Neural progenitor cell (in vitro differentiated cells): ENCODE measurements at places on chromosomes 7 and 10.
A peak's percentile ranks its signal among the peaks of the same experiment; 100 is the strongest.

DNA sequence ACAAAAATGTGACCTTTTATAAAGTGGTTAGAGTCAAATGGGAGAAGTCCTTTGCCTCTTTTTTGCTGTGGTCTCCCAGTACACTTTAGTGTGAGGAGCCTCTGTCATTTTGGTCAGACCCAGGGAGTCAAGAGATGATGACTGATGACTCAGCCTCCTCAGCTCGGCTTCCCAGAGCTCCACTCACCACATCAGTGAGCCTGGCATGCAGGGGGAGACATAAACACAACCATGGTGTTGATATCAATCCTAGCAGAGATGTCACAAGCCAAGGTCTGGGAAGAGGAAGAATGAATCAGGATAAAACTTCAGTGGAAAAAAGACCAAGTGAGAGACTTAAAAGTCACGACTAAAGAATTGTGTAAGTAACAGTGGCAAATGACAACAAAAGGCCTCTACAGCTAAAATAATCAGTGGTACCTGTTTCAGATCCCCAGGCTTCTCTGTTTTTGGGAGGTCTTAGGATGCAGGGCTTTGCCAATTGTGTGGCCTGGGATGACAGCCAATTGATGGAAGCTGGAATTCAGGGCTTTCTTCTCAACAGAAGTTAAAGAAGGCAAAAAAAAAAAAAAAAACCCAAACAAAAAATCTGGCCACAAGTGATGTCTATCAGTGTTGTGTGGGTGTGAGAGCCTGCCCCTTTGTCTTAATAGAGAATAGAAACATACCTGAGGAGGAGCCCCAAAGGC lies 50.2 kb downstream of the TFAM start:
- DNase-seq: no peak

GRCh38 chr10:104641937-104642657 lies 1.0 kb downstream of the SORCS3 start:
- DNase-seq: peak; percentile 46

GRCh38 chr7:20561466-20561865 lies 54.0 kb upstream of the ABCB5 start:
- DNase-seq: no peak

- DNase-seq: peak; percentile 96
Observed at GRCh38 chr10:58267713-58268453, at the start of gene IPMK. TSS of gene IPMK (minus strand) at chr10:58267894. CDS start at chr10:58267611, 283 bp downstream.

DNA sequence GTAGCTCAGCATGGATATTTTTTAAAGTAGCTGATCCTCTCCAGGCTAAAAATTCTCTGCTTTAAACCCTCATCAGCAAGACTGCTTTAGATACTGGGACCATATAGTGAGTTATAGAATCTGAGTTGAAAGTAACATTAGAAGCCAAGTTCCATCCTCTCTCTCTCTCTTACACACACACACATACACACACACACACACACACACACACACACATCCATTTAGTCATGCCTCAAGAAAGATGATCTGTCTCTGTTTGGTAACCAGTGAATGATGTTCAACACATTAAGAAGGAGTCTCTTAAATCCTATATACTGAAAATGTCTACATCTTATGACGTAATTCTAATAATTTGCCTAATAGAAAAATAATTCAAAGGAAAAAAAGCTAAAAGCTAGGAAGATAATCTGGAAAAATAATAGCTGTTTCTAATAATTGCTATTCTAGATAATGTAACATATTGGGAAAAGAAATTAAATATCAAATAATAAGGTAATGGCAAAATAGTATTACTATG lies 16.9 kb upstream of the ATP6V0A4 start:
- DNase-seq: no peak

GRCh38 chr10:132293201-132293812 lies 14.4 kb downstream of the STK32C start:
- peak; percentile 54 for DNase-seq

DNA sequence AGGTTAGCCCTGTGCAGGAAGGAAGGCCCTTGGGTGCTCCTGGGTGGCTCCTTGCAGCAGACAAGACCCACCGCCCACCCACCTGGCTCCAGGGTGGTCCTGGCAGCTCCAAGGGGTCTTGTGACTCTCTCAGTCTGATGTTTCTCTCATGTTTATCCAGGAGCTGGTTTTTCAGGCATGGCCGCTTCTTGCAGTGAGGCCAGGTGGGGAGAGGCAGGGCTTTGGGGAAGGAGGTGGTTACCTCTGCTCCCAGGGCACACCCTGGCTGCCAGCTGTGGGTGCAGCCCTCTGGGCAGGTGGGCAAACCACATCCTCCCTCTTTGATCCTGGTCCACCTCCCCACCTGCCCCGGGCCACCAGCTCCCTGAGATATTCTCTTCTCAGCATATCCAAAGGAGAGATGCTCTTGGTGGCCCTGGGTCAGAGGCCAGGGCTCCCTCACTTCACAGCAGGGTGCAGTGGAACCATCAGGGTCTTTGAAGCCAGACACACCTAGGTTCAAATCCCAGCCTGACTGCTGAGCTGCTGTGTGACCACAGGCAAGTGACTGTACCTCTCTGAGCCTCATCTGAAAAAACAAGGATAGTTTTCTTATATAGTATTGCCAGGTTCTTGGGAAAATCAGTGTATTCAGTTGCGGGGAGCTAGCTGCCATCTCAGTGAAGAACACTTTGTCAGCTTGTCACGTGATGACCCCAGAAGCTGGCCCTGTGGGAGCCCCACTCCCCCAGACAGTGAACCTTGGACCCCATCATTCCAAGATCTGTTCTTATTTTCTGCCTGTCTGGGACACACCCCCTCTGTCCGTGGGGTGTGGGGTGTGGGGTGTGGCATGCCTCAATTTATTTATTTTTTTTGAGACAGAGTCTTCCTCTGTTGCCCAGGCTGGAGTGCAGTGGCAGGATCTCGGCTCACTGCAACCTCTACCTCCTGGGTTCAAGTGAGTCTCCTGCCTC lies 11.5 kb downstream of the GTF2IRD1 start:
- no peak for DNase-seq

GRCh38 chr7:70571403-70571934 lies 560.5 kb upstream of the GALNT17 start:
- no peak for DNase-seq

DNA sequence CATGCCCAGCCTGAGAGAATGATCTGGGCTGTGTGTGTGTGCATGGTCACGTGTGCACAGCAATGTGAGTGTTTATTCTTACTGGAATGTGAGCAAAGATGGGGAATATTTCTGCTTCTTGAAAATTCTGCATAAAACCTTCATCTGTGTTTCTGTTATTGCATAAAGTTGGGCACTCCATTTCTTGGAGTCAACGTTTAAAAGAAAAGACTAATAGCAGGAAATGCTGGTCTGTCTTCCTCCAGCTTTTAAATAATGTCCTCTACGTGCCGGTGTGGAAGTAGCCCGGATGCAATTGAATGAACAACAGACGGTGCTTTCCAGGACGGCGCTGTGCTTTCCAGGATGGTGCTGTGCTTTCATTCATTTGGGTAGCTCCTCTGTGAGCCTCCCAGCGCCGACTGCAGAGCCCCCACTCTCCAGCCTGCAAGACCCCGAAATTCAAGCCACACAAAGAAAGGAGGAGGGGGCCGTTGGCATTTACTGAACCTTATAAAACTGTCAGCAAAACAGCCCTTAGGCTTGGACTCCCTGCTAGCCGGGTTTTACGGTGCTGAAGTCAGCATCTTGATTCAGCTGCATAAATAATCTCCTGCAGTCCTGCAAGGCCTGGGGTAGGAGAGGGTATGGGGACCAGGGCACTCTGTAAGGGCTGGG lies 158.2 kb upstream of the PRKCQ start:
- no peak for DNase-seq

GRCh38 chr10:46234431-46235060 lies 52.3 kb upstream of the ANTXRL start:
- DNase-seq: no peak

- no peak for DNase-seq
Observed at GRCh38 chr7:136245327-136246004, 268.3 kb upstream of the MTPN start.

DNA sequence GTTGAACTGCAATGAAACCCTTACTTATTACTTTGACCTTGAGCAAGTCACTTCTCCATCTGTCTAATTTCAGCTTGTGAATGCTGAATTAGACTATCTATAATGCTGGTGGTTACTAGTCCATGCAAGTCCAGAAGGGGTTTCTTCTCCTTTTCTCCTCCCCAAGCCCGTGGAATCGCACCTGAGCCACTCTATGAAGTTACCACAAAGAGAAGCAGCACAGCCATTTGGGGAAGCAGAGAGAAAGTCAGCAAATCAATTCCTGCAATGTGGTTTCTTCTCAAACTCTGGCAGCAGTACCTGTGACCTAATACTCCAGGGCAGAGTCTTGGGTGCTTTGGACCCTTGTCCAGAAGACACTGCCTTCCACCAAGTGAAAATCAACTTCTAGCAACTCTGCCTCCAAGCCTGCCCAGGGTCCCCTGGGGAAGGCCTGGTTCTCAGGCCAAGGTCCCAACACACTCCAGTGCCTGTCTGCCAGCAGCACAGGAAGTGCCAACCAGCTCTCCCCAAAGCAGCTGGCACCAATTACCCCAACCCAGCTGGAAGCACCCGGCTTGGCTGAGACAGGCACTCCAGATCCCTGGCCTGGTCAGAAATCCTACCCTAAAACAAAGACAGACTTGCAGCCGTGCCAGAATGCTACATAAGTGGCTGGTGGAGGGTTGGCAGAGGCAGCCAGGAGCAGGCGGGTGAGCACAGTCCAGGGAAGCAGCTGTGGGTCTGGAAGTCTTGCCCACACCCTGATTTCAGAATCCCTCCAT lies 200.3 kb downstream of the LSM5 start:
- DNase-seq: no peak

DNA sequence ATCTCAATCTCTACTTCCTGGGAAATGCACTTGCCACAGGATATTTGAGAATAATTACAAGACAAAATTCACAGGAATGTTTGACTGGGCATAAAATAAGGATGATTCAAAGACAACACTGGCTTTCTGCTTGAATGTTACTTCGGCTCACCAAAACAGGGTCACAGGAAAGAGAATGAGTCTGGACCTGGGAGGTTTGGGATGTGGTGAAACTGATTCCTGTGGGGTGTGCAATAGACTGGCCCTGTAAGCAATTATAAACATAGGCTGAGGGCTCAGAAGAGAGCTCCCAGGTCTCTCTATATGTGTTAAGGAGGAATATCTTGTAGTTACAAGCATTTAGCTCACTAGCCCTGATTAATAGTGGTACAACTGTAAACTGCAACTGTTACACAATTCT lies 613.9 kb upstream of the CELF2 start:
- no peak for DNase-seq
